Glutamatergic neuron (in vitro differentiated cells): ENCODE measurements at places on chromosomes 5 and 9.

GRCh38 chr9:98906273-98907040 lies 37.2 kb upstream of the COL15A1 start:
- DNase-seq = no peak

GRCh38 chr9:127049044-127049443 lies 73.4 kb downstream of the ANGPTL2 start:
- DNase-seq = no peak

- DNase-seq = no peak
Measured at GRCh38 chr5:39270225-39270848, 51.0 kb upstream of the FYB1 start.

DNA sequence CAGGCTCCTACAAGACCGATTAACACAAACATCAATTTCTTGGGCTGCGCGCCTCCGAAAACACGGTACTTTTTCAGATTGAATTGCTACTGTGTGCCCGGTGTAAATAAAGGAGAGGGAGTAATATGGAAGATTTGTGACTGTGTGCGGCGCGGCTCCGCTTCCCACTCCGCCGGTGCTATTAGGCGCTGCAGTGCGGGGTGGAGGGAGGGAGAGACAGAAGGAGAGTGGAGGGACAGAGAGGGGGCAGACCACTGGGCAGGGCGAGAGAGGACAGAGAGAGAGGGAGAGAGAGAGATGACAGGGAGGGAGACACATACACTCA lies 24.7 kb upstream of the RNU6ATAC start:
- peak; percentile 29 for DNase-seq

GRCh38 chr9:98091735-98092612 lies 27.0 kb downstream of the TRIM14 start:
- no peak for DNase-seq

- no peak for DNase-seq
Measured at GRCh38 chr5:76689321-76690036, 26.4 kb upstream of the F2R start.

GRCh38 chr5:103060424-103060954 lies 59.4 kb downstream of the GIN1 start:
- DNase-seq = no peak

DNA sequence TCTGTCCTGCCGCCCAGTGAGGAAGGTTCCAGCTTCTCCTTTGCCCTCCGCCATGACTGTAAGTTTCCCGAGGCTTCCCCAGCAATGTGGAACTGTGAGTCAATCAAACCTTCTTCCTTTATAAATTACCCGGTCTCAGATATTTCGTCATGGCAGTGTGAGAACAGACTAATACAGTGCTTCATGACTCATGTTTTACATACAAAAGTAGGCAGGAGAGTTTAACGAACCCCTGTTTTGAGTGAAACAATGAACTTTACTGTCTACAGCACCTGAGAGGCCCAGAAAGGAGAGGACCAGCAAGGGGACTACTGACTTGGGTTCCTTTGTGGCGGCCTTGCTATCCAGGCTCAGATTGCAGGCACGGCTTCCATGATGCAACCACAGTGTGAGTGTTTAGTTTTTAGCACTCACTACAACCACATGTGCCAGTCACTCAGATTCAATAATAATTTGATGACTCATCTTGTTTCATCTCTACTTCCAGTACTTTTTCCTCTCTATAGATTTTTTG lies 139.1 kb upstream of the CLINT1 start:
- no peak for DNase-seq

- no peak for DNase-seq
Measured at GRCh38 chr9:14212077-14212476, 101.9 kb downstream of the NFIB start.

GRCh38 chr9:105280691-105281090 lies 36.2 kb downstream of the SLC44A1 start:
- no peak for DNase-seq

GRCh38 chr9:121278477-121279261 lies 10.7 kb downstream of the GSN start:
- no peak for DNase-seq

DNA sequence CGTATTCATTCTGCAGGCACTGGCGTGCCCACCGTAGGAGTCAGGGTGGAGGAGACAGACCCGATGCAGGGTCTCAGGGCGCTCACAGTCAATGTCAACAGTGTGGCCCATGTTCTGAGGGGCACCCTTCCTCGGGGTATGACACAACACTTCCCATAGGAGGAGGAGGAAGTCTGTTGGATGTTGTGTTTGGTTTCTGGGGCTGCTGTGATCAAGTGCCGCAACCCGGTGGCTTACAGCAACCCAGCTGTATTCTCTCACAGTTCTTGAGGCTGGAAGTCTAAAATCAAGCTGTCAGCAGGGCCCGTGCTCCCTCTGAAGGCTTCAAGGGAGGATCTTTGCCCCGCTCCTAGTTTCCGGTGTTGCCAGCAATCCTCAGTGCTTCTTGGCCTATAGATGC lies 5.6 kb upstream of the HNRNPAB start:
- no peak for DNase-seq

DNA sequence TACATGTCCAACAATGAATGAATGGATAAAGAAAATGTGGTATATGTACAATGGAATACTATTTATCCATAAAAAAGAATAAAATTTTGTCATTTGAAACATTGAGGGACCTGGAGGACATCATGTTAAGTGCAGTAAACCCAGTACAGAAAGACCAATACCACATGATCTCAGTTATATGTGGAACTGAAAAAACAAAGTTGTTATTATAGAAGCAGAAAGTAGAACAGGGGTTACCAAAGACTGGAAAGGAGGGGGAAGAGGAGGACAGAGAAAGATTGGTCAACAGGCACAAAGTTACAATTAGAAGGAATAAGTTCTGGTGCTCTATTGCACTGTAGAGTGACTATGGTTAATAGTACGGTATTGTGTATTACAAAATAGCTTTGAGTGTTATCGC lies 233.8 kb downstream of the SEMA6A start:
- no peak for DNase-seq

GRCh38 chr9:129334105-129334935 lies 156.3 kb upstream of the IER5L start:
- peak; percentile 41 for DNase-seq

DNA sequence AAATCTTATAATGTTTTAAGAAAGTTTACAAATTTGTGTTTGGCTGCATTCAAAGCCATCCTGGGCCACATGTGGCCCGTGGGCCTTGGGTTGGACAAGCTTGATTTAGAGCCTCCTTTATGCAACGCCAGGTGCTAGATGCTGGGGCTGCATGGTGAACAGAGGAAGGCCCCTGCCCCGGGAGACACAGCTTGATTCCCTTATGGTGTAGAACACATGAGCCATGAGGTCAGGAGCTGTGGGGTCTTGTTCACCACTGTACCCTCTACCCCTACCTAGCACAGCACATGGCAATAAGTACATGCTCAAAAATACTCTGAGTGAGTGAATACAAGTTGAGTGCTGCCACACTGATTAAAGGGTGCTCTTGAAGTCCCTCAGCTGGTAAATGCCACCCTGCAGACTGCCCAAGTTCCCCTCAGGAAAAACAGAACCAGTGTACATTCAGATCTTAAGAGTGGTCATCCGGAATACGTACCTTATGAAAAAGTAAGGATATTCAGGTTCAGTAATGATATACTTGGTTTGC lies 71.9 kb downstream of the ARRDC3 start:
- DNase-seq = no peak

- DNase-seq = no peak
Measured at GRCh38 chr9:123437201-123437600, 81.2 kb downstream of the CRB2 start.

DNA sequence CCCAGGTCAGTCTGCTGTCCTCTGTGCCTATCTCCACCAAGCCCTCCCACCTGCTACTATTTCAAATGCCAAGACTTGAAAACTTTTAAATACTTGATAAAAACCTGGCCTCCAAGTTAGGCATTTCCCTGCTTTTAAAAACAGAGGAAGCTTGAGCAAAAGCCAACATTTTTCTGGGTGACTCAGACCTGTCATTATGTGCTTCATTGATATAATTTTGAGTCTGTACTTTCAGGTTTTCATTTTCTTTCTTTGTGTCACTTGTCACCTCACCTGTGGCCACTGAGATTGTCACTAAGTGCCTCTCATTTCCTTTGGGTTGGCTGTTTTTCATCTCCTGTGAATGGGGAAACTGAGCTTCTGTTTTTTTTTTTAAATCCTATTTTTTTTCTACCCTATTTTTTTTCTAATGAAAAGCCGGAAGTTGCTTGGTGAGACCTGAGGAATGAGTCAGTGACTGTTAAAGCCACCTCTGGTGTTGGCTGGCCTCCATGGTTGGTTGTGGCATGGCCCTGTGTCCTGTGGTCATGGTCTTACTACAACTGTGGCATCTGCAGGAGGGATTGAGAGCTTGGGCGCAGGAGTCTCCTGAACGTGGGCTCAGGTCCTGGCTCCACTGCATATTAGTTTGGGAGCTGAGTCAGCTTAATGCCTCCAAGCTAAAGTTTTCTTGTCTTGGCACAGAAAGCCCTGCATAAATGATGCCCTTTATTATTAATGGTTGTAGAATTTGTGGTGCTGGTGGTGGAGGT lies 56.7 kb downstream of the ARHGAP26 start:
- no peak for DNase-seq

- no peak for DNase-seq
Measured at GRCh38 chr5:172669386-172670004, 28.4 kb downstream of the NEURL1B start.

- no peak for DNase-seq
Measured at GRCh38 chr5:72412283-72413055, 92.3 kb downstream of the PTCD2 start.

DNA sequence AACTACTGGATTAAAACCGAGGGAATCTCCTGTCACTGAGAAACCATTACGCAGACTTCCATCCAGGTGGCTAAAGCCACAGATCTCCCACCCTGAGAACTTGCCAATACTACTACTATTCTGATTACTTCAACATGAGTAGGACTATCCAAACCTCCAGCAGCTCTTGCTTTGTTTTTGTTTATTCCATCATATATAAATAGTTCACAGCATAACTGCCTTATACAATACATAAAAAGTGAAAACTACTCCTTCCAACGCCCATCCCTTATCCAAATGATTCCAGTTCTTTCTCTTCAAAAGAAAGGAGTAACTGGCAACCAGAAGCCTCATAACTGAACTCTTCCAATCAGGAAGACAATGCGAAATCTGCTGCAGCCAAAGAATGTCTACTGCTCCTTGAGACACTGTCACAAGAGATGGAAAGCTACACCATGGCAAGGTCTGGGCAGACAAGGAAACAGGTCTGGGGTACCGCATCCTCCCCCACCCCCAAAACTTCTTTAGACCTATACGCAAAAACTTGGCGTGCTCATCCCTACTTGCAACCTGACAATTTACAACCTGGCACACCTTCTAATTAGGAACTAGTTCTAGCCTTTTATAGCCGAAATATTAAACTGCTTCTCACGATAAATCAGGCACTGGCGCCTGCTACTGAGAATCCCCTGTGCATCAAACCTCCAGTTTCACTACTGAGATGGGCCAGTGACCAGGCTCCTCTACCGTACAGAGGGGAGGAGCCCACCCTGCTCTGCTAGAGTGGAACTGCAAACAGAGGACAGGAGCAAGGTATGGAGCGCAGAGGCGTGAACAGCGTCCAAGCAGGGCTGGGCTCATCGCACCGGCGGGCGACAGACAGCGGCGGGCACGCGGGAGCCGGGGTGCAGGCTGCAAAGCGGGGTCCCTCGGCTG lies 986 bp downstream of the PLPP1 start:
- DNase-seq = peak; percentile 69

DNA sequence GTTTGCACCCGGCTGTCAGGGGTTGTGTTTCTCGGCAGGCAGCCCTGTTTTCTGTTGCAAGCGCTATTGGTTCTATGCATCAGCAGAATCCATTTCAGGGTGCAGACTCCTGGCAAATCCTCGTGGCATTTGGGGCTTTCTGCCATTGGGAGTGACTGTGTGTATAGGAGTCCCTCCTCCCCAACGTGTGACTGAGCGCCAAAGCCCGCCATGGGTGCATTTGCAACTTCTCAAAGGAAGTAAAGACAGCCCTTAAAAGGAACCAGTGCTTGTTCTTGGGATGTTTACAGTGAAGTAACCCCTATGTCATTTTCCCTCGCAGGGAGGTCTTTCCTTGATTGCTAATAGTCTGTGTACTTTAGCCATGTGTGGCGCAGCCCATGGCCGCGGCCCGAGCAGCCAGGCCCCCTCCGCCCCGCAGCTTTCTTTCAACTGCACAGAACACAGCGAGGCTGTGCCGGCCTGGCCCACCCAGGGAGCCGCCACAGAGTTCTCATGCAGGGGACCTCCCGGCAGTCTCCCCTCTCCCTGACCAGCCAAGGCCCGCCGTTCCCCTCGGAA lies 175.6 kb downstream of the HSD17B3 start:
- DNase-seq = no peak

- no peak for DNase-seq
Measured at GRCh38 chr9:6417186-6417585, 4.2 kb downstream of the UHRF2 start.

GRCh38 chr5:108529381-108529780 lies 147.5 kb upstream of the FBXL17 start:
- DNase-seq = no peak

- DNase-seq = no peak
Measured at GRCh38 chr5:103217101-103217500, 41.5 kb upstream of the MACIR start.

DNA sequence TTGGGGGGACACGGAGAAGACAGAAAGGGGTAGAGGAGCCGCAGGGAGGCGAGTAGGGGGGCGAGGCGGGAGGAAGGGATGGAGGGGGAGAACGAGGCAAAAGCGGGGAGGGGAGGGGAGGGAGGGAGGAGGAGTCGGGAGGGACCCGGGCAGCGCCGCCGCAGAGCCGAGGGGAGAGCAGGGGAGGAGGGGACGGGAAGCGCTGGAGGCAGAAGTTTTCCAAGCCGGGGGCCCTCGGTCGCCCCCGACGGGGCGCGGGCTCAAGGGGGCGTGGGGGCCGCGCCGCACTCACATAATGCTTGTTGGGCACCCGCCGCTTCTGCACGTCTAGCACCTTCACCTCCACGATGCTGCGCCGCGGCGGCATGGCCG lies 353 bp downstream of the SH3PXD2B start:
- peak; percentile 72 for DNase-seq

GRCh38 chr5:73989956-73990355 lies 364.0 kb downstream of the ARHGEF28 start:
- DNase-seq = no peak

DNA sequence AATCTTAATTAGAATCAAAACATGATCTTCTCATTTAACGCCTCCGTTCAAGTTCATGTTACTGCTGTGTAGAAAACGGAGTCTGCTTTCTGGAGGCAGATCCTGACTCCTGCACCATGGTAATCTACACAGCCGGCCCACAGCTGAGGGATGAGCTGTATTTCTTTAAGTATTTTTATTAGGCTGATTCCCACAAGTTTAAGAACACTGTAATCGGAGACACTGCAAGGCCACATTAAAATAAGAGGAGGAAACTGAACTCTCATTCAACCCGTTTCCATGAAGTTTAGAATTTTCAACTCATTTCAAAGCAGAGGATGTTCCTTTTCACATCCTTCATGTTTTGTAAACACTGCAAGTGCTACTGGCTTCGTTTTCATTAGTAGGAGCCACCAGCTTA lies 372.2 kb downstream of the NFIB start:
- DNase-seq = no peak

GRCh38 chr5:8577792-8578191 lies 708.8 kb downstream of the MTRR start:
- DNase-seq = no peak
